Stimulated activated CD4-positive, alpha-beta T cell treated with anti-CD3 and anti-CD28 coated beads, Interleukin-12 subunit alpha, Interleukin-12 subunit beta, amount 100 ng/mL, for 4 hours (primary cell): ENCODE measurements at places on chromosomes 11 and 22.

GRCh38 chr22:35172442-35172841 lies 84.9 kb upstream of the HMGXB4 start:
- DNase-seq = no peak

GRCh38 chr11:59188954-59189353 lies 17.0 kb downstream of the DTX4 start:
- DNase-seq = no peak

DNA sequence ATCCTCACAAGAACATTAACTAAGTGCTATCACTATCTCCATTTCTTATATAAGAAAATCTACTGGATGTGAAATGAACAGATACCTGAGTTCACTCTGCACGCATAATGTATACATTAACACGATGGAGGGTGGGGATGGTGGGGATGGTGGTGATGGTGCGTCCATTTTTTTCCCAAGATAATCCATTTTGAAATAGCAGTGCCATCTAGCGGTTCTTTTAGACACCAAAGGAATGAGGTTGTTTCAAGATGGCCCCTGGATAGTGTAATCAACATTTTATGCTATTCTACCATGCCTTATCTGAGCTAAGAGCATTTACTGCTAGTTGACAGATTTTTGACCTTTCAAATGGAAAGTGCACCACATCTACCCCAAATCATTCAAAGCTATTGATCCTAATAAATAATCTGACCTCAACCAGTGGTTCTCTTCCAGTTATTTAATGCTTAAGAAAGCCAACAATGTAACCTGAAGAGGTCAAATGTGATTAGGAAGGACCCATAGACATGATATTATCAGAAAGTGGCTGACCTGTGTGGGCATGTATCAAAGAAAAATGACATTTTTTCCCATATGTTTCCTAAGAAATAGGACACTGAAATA lies 714.7 kb upstream of the TENM4 start:
- no peak for DNase-seq

- DNase-seq = no peak
These were observed 140.5 kb downstream of the MIAT start for GRCh38 chr22:26797910-26798309.

- DNase-seq = no peak
These were observed 801 bp downstream of the SESN3 start for GRCh38 chr11:95229993-95230809.

GRCh38 chr11:98234698-98235097 lies 786.1 kb upstream of the CNTN5 start:
- no peak for DNase-seq

- no peak for DNase-seq
These were observed 12.8 kb upstream of the OSBP2 start for GRCh38 chr22:30681831-30682230.

GRCh38 chr11:37141707-37142106 lies 543.7 kb upstream of the RAG2 start:
- no peak for DNase-seq

- no peak for DNase-seq
These were observed 6.8 kb downstream of the OR51B2 start for GRCh38 chr11:5317292-5317691.

- no peak for DNase-seq
These were observed 226.2 kb upstream of the BLID start for GRCh38 chr11:122342089-122342744.

- no peak for DNase-seq
These were observed 102.6 kb downstream of the TMPRSS5 start for GRCh38 chr11:113603277-113604059.

GRCh38 chr11:35580397-35580781 lies 37.9 kb upstream of the FJX1 start:
- no peak for DNase-seq

DNA sequence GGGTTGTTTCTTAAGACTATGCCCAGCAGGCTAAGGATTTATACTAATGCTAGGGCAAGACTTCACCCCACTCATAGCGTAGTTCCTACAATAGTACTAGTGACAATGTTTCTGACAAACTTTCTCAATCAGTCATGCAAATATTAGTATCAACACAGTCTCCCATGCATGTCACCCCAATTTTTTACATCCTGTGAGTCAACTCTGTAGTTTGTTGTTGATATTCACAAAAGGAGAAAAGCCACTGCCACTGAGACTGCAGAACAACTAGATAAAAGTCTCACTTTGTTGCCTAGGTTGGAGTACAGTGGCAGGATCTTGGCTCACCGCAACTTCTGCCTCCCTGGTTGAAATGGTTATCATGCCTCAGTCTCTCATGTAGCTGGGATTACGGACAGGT lies 155.2 kb downstream of the RBFOX2 start:
- DNase-seq = no peak

- no peak for DNase-seq
These were observed 927.9 kb downstream of the BRD1 start for GRCh38 chr22:48899523-48900326.
